Fibroblast of skin of scalp (primary cell): ENCODE measurements at places on chromosomes 5 and 9.

GRCh38 chr9:133237035-133237731, 28.1 kb upstream of the OBP2B start:
- DNase-seq = peak; percentile 53

DNA sequence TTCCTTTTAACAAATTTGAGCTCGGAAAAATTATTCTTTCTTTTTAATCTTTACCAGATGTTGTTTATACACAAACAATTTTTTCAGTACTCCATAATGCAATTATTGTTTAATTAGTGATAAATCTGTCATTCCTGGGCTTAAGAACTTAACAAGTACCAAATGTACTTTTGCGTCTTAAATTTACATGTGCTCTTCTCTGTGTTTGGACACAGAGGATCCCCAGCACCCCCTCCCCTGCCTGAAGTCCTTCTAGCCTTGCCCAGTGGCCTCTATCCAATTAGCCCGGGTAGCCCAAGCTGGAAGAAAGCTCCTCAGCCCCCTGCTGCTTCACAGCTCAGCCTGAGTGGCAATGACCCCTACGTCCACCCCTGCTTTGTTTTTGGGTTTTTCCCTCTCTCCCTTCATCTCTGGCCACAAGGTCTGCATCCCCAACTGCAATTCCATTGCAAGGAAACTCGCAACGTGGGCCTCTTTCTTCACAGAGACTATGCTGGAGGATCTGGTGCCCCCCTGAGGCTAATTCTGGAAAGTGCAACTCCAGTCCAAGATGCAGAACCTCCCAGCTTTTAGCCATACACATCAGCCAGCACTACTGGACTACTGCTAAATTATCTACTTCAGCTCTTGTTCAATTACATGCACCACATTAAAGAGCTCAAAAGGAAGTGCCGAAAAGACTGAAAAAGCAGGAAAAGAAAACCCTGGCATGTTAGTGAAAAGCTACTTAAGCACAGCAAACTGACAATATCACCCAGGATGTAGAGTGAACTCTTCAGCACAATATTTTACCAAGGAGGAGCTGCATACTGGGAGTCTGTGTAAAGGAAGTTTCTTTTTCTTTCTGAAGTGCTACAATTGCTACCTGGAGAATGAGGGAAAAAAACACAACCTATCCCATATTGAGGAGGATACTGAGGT, 186.2 kb downstream of the FANCC start:
- DNase-seq = peak; percentile 71

DNA sequence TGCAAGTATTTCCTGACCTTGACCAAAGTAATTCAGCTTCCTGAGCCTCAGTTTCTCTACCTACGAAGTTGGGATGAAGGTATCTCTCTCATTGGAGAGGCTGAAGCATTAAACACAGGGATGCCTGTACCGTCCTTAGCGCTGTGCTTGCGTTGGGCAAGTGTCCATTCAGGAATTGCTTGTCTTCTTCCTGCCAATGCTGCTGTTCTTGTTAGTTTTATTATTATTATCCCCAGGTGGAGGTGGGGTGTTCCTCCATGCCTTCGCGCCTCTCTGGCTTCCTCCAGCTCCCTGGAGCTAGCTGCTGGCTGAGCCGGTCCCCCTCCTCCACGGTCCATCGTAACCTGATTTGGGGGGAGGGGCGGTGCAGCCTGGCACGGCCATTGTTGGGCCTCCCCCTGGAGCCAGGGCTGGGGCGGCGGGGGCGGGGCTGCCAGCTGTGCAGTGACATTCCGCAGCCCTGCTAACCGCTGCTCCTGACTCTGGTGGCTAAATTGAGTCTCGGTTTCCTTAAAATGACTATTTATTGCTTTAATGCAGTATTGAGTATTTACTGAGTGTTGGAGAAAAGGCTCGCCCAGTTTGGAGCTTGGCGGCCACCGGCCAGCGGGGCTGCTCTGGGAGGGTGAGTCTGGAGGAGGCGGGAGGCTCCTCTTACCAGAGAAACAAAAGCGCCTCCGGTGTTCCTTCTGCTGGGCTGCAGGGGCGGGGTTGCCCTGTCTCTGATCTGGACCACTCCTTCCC, 51.3 kb downstream of the LMX1B start:
- no peak for DNase-seq

GRCh38 chr9:134403292-134403681, 77.0 kb downstream of the RXRA start:
- no peak for DNase-seq

DNA sequence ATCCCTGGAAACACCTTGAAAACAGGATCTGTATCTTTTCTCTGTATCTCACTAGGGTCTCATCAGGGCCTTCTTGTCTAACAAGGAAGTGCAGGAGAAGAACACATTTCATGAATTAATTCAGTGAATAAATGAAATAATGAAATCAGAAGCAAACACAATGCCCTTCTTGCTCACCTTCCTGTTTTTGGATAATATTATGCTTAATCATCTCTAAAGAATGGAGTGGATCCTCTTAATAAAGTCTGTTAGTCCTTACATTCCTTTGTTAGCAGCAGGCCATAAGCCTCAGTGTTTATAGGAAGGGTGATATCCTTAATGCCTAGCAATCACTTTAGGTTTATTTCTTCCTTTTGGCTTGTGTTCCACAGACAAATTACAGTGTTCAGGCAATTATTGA, 837.1 kb upstream of the SEMA6A start:
- peak; percentile 1 for DNase-seq

DNA sequence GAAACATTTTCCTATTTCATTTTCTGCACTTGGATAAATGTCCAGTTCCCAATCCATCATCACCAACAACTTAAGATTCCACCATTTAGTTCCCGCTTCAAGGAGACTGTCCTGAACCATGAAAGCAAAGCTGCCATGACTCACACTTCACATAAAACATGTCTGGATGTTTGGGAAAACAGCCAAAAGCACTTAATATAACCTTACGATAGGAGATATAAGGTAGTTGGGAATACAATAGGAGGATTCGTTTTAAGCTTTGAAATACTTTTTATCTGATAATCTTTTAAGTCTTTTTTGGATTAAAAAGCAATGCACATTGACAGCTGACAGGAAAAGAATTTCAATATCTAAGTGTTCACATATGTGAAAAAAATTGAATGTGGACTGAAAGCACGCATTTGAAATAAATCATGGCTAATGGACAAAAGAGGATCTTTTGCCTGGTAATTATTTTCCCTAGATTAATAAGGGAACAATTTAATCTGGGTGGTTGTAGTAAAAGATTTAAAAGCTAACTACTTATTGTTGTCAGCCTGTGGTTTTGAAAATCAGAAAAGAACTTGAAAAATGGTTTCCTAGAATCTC, 17.3 kb upstream of the TGFBI start:
- peak; percentile 83 for DNase-seq

- DNase-seq = peak; percentile 8
These were observed 2.3 kb upstream of the SLC12A2 start for GRCh38 chr5:128081111-128081851.
